ENCODE measurements at places on chromosomes 7 and 10.

DNA sequence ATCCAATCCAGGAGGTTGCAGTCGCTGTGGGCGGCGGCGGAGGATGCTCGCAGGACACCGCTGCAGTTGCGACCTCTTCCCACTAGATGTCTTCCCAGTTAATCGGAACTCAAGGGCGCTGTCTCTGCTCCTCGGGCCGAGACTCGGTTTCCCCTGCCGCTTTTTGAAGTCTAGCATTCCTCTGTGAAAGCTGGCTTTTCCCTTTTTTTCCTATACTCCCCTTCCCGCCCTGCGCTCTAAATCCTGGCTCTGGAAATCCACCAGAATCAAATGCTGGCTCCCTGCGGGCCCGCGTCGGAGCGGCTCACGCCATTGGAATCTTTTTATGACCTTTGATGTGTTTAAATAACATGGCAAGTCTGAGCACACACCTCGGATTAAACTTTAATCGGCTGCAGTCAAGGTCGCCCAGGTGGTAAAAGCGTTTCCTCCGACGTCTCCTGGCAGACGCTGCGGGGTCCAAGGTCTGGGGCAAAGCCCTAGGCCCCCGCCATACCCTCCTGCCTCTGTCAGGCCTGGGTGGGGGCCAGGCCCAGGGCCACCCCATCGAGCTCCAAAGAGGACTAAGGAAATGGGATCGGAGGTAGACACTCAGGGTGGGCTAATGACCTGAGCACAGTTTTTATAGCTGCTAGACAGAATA lies 10.7 kb upstream of the HOXA13 start:
- no peak for DNase-seq

DNA sequence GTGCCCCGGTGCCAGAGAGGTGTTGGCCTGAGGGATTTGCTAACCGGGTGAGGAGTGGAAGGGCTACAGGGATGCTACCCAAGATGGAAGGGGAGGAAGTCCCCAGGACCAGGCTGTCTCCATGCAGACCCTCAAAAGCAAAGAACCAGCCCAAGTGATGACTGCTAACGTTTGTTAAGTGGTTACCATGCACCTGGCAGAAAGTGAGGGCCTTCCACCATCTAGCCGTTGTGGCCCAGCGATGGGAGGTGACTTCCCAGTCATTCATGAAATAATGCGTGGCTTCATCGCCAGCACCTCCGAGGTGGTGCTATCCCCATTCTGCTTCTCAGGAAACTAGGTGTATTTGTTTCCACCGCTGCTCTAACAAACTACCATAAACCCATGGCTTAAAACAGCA lies 86.8 kb upstream of the LANCL2 start:
- DNase-seq, result no peak

DNA sequence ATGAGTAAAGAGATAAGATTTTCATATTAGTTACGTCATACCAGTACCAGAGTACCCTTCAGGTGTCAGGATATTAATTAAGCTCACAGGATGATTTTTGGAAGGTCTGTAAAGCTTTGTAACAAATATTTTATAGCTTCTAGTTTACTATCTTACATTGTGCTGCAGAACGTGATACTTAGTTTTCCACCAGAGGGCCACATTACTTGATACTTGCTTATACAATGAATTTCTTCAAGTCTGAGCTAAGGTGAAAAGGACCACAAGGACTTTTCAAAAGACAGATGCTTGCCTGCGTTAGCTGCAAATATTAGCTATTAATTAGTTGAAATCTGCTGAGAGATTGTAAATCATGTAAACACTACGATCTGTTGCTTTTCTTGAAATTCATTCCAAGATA lies 12.2 kb downstream of the FOXP2 start:
- DNase-seq, result no peak

- peak; percentile 82 for DNase-seq
Measured at GRCh38 chr10:50624866-50625501, 1.2 kb upstream of the SGMS1 start.

- DNase-seq, result no peak
Measured at GRCh38 chr10:89646889-89647657, 2.0 kb upstream of the PANK1 start.

DNA sequence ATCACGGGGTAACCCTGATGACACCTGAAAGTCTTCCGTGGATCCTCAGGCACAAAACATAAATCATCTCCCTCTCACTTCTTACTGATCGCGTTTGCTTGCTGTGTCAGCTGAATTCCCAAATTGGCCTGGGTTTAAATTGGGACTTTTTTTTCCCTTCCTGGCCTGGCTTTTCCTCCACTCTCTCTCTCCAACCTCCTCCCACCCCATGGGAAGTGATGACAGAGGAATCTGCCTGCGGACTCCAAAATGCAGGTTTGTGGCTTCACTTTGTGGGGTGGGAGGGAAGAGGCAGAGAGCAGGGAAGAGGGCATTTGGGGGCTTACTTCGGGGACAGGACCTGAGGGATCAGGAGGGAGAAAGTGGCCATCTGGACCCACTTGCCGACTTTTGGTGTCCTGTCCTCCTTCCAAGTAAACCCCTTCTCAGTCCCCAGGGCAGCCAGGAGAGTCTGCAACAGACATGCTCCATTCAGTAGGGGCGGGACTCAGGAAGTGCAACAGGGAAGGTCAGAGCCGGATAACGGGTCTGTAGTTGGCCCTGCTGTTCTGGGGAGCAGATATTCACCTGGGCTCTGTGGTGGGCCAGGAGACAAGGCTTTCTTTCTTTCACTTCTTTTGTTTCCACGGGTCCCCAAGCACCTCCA lies 172.7 kb downstream of the PLXNA4 start:
- no peak for DNase-seq

DNA sequence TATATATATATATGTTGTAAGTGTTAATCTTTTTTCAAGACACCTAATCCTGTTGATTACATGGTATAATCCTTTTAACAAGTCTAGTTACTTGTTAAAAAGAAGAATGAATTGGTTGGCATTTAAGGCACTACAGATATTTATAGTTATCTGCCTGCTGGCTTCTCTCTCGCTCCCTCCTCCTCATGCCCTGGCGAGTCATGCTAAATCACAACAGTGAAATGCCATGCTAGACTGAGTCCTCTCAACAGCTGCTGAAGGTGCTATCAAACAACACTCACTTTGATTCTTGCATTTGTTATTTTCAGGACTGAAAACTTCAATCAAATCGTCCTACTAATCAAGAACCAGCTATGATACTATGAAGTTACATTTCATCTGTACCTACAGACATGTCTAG lies 15.4 kb downstream of the NRAP start:
- no peak for DNase-seq

- no peak for DNase-seq
Measured at GRCh38 chr7:155830961-155831806, 18.9 kb upstream of the SHH start.

DNA sequence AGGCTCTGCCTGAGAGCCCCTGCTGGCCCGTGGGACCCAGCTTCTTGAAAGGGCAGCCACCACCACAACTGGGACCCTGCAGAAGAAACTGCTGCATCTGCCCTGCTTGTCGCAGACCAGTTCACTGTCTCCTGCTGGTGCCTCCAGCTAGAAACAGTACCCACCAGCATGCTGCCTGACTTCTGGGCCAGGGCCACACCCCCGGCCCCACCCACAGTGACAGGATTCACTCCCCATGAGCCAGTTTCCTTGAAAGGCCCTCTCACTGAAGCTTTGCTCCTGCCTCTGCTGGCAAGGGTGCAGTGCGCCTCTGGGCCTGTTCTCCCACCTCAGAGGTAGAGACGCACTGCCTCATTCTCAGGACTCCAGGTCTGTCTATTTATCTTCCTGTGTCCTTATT lies 32.4 kb downstream of the ANXA11 start:
- no peak for DNase-seq

GRCh38 chr10:96513305-96513697 lies 425 bp downstream of the TLL2 start:
- DNase-seq, result peak; percentile 55

DNA sequence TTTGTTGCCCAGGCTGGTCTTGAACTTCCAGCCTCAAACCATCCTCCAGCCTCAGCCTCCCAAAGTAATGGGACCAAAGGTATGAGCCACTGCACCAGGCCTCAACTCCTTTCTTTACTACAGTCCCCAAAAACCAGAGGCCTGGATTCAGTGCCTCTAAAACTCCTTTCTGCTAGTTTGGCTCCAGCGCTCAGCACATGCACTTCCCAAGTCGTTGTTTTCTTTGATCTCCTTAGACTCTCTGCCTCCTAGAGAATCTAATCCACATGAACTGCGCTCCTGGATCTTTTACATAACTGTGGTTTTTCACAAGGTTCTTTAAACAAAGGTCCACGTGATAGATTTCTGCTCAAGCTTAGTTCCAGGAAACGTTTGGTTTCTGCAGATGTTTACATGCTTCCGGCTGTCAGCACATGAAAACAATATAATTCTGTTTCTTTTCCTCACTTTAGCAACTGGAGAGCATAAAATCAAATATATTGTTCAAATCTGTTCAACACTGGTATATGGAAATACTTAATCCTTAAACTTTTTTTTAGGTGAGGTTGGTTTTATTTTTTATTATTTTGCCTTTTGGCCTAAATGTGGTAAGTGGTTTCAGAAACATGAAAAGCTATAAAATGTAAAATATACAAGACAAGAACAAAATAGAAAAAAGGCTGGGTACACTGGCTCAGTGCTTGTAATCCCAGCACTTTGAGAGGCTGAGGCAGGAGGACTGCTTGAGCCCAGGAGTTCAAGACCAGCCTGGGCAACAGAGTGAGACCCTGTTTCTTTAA lies 270.5 kb upstream of the MKLN1 start:
- DNase-seq, result peak; percentile 76

DNA sequence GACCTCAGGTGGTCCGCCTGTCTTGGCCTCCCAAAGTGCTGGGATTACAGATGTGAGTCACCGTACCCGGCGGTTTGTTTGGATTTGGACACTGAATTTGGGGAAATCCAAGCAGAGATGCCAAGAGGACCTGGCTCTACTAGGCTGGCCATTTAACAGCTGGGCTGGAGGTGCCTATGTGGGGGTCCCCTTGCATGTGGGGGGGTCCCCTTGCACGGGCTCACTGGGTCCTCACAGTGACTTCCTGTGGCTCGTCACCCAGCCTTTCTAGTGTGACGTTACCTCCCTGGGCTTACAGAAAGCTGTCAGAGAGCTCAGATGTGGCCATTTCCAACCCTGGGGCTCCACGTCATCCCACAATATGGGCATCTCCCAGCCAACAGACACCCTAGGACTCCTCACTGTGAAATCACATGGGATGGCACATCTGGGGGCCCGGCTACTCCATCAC lies 49.3 kb upstream of the GNA12 start:
- no peak for DNase-seq

- DNase-seq, result no peak
Measured at GRCh38 chr7:122413339-122413738, 108.8 kb upstream of the FEZF1 start.

DNA sequence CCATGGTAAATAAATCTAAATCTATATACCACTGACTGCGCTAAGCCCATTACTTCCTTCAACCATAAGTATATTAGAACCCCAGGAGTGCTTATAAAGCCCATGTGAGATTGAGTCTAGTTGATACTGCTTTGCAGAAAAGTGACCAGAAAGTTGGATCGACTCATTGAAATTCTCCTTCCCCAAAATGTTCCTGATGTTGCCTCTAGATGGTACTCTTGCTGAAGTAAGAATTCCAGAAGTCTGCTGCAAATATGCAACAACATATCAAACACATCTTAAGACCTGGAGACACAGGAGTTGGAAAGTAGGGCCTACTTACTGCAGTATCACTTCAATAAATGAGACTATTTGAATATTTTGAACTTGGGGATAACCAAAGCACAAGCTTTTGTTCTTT lies 550.8 kb downstream of the IPMK start:
- DNase-seq, result no peak

DNA sequence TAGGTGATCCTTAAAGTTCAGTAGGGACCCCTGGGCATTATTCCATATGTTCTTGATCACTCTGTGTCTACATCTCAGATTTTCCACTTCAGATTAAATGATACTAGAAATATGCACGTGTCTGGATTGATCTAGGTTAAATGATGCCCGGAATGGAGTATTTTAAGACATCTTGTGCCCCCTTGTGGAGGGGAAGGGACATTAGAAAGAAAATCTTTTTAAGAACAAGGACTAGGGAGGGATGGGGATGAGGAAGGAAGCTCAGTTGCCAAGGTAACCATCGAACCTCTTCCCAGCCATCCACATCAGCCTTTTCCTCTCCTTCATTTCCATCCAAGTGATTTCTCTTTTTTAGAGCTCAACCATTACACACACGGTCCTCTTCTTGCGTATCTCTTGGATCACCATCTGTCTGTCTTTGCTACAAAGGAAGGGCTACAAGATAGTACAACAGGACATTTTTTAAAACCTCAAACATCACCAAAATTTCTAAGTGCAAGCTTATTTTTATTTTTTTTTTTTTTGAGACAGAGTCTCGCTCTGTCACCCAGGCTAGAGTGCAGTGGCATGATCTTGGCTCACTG lies 40.5 kb downstream of the PRSS2 start:
- DNase-seq, result peak; percentile 74

GRCh38 chr10:30538086-30538485 lies 91.5 kb downstream of the LYZL2 start:
- DNase-seq, result no peak

GRCh38 chr7:47819607-47819920 lies 128.7 kb downstream of the PKD1L1 start:
- no peak for DNase-seq

DNA sequence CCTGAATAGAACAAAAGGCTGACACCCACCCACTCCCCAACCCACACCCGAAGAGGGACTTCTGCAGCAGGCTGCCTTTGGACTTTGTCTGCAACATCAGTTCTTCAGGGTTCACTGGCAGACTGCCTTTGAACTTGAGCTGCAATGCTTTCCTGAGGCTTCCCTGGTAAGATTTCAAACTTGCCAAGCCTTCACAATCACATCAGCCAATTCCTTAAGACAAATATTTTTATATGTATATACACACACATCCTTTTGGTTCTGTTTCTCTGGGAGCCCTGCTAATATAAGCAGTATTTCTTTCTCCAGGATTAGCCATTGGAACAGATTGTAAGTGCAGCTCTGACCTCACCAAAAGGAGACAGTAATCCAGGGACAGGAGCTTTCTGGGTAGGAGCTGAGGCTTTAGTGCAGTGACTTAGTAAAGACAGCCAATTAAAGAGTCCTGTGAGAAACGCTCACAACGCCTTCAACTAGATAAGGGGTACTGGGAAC lies 55.6 kb upstream of the KMT2E start:
- no peak for DNase-seq

DNA sequence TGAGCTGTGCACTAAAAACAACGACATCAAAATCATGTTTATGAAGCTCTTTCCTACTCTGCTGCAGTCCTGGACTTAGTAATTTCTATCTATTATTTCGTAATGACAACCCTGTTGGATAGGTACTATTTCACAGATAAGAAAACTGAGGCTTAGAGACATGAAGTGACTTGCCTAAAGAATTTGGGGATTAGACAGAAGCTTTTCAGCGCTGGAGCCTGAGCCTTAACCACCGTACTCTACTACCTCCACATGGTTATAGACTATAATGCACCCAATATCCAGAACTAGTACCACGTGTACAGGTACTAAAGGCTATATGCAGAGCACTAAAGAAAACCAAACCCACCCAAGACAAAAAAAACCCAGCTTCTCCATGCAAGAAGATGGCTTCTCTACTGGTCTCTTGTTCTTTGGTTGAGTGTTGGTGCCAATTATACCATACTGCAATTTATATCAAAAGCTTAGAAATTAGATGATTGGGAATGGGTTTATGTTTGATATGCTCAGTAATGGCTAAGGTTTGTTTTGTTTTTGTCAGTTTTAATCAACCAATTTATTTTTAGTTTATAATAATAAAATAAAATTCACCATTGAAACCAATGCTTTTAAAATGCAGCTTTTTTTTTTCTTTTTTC lies 6.5 kb upstream of the SNX10 start:
- no peak for DNase-seq

- DNase-seq, result no peak
Measured at GRCh38 chr7:35286422-35286821, 32.5 kb upstream of the TBX20 start.
